Fibroblast of skin of left biceps (primary cell): ENCODE measurements at places on chromosomes 1 and 21.
A peak's percentile ranks its signal among the peaks of the same experiment; 100 is the strongest.

- DNase-seq, result no peak
Observed at GRCh38 chr1:25774206-25774803, 25.7 kb upstream of the SELENON start.

- DNase-seq, result peak; percentile 98
Observed at GRCh38 chr1:184296466-184297243, 90.2 kb upstream of the C1orf21 start.

DNA sequence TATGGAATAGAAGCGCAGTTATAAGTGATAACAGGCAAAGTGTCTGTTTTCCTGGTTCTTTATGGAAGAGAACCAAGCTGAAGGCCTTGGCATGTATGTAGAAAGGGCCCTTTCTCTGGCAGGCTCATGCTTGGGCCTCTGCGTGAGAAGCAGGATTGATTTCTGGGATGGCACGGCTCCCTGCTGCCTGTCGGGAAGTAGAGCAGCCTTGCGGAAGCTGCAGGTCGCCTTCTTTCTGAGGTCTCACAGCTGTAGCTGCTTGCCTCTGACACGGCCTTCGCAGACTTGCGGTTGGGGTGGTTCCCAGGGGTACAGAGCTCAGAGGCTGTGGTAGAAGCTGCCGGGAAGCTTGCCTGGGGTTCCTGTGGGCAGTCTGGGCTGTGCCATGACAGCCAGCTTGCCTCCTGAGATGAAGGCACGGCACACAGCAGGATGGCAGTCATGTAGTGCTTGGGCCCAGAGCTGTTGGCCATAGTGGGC lies 39.4 kb downstream of the TRAPPC10 start:
- DNase-seq, result no peak

- no peak for DNase-seq
Observed at GRCh38 chr1:207911856-207912760, 1.2 kb upstream of the CD34 start.

DNA sequence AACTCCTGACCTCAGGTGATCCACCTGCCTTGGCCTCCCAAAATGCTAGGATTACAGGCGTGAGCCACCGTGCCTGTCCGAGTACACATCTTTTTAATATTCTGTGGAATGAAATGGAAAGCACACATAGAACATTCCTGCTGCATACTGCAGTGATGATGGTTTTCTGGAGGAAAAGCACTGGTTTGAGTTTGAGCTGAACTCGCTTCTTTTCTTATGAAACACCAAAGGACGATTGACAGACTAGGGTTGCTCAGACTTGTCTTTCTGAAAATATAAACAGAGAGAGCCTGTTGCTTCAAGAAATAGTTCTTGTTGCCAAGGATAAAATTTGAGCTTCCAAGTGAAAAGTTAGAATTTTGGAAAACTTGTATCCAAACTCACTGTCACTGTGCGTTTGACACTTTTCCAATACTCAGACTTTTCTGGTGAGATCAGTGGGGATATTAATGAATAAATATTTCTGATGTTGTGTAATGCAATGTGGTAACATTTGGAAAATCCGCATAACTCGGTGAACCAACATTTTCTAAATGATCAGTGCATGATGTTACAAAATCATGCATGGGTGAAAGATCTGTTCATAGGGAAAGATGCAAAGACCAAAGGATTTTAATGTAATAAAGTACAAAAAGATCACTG lies 15.0 kb upstream of the ERMAP start:
- peak; percentile 53 for DNase-seq

DNA sequence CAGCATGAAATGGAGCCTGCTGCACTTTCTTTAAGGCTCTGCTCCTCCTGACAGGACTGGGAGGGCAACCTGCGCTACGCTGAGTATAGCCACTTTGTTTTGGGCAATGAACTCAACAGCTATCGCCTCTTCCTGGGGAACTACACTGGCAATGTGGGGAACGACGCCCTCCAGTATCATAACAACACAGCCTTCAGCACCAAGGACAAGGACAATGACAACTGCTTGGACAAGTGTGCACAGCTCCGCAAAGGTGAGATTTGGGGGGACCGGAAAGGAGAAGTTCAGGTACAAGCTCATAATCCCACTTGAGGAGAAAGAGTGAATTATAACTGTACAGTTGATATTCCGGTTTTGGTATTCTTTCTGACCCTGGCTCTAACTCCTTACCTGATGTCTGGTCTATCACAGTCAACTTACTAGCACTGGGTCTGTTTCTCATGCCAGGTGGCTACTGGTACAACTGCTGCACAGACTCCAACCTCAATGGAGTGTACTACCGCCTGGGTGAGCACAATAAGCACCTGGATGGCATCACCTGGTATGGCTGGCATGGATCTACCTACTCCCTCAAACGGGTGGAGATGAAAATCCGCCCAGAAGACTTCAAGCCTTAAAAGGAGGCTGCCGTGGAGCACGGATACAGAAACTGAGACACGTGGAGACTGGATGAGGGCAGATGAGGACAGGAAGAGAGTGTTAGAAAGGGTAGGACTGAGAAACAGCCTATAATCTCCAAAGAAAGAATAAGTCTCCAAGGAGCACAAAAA lies 5.4 kb downstream of the ANGPTL7 start:
- DNase-seq, result no peak

DNA sequence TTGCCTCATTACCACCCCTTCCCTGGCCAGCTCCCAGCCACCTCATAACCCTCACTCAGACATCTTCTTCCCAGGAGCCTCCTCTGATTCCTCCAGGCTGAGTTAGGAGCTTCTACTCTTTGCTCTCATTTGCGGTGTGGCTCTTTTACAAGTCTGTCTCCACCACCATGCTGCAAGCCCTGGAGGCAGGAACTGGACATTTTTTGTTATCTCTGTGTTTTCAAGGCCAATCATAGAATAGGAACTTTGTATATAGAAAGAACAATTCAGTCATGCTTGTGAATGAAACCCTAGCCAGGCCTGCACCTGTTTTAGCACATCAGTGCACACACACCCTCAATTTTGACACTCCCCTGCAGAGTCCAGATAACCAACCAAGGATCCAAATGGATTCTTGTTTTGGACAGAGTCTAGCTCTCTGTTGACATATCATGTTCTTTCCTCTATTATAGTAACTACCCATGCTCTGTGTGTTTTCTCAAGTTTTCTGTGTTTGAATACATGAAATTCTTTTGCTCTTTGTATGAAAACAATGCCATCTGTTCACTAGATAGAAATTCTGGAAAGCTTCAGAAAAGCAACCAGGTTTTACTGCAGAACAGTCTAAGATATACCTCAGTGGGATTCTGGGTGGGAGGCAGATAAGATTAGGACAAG lies 60.9 kb upstream of the ZNF648 start:
- DNase-seq, result no peak

DNA sequence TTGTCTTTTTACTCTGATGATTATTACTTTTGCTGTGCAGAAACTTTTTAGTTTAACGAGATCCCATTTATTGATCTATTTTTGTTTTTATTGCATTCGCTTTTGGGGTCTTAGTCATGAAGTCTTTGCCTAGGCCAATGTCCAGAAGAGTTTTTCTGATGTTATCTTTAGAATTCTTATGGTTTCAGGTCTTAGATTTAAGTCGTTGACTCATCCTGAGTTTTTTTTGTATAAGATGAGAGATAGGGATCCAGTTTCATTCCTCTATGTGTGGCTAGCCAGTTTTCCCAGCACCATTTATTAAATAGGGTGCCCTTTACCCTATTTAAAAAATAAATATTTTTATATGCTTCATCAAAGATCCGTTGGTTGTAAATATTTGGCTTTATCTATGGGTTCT lies 13.2 kb downstream of the MAN1C1 start:
- no peak for DNase-seq

DNA sequence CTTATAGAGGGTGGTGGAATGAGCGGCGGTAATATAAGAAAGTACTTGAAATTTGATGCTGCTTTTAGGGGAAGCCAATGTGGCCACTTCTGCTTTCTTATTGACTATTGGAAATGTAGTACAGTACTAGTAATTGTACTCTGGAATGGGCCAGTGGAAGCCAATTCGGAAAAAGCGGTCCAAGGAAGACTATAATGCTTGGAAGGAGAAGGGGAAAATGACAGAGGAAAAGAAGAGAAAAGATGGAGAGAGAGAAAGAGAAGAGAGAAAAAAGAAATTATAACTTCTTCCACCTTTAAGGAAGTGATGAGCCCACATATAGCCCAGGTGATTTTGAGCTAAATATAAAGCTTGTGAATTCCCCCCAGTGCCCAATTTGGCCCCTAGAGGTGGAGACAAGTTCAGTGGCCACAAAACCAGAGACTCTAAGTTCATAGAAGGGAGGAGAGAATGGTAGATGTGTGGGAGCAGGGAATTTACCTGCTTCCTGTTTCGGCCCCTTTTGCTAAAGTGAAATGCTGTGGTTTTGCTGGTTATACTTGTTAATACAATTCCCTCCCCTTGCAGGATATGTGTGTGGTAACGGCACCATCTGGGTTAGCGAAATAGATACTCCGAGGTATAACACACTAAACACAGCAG lies 35.7 kb upstream of the DUSP10 start:
- DNase-seq, result no peak

DNA sequence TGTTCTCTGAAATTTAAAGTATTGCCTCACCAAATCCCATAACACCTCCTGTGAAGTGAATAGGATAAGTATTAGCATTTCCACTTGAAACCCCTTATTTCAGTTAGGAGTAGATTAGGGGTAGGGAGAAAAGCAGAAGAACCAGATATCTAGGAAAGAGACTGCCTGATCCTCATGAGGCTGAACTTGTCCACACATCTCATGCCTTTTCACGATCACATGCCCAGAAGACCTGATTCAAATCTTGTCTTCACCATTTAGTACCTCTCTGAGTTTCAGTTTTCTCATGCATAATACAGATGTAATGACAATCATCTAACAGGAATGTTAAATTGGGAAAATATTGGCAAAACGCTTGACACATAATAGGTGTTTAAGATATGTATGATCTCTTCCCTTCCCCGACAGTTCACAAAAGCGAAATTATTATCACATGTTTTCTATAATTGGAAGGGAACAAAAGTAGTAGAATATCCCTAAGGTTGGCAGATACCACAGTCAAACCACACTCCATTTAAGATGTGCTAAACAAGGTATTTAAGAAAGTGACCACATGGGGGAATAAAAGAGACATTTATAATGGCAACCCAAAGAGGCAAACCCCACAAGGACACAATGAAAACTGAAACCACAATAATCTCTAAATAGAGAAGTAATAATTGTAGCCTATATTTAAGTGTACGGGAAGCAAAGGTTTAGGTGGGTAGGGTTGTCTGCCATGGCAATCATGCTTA lies 25.2 kb downstream of the GFI1 start:
- no peak for DNase-seq

GRCh38 chr1:174696026-174696821 lies 248.5 kb downstream of the GPR52 start:
- DNase-seq, result no peak

GRCh38 chr1:8211883-8212579 lies 105.9 kb upstream of the SLC45A1 start:
- peak; percentile 96 for DNase-seq

GRCh38 chr1:240797050-240797449 lies 185.1 kb upstream of the GREM2 start:
- no peak for DNase-seq

- no peak for DNase-seq
Observed at GRCh38 chr1:98559291-98559690, 102.2 kb upstream of the SNX7 start.
